ENCODE measurements at places on chromosomes 12 and 14. TPM values are rescaled to one million over a fixed set of nuclear protein-coding genes. Genes with fewer than 3 reads are reported as not detected.

DNA sequence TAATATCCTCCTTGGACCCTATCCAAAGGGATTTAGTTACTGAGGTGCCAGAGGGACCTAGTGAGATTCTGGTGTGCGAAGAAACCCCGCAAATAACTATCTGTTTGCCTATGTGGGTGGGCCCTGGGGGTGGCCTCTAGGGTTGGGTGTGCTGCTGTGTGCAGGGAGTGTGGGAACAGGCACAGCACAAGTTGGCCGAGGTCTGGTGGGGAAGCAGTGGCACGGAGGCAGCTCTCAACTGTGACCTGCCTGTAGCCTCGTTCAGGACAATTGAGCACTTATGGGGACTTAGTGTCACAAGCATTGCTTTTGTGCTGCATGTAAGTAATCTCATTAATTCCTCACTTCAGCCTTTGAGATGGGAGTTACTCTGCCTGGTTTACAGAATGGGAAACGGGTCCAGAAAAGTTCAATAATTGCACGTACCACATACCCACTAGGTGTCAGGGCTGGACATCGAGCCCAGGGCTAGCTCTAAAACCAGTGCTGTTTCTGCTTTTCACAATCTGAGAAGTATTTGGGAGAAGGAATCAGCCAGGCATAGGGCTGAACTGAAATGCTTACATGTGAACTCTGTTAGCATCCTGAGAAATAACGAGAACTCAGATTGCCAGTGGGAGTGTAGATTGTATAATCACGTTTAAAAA, 58.8 kb downstream of the TECPR2 start:
- DNase-seq, result no peak

DNA sequence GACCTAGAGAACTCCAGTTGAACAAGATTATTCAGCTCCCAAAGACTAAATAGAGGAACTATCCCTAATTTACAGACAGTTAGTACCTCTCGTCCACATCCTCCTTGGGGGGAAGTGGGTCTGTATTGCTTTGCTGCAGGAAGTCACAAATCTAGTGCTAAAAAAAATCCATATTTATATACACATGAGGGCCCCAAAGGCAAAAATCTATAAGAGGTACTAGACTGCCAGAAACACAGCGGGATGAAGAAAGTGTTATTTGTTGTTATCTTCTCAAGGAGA, 190.1 kb downstream of the TTC8 start:
- no peak for DNase-seq

DNA sequence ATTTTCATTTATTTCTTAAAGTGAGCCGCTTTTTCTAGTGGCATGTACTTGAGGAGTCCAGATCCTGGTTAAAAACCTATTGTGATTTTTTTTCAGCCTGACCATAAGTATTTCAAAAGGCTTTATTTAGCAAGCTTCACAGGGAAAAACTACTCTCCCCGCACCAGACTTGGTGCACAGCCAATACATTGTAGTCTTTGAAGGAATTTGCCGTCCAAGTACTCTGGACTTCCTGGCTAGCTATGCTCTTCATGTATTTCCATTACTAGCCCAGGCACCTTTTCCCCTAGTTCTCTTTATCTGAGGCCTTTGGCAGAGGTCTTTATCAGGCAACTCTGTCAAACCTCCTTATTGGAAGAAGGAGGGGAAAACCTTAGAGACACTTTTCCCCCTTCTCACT, 234.7 kb downstream of the CCDC91 start:
- peak; percentile 22 for DNase-seq

DNA sequence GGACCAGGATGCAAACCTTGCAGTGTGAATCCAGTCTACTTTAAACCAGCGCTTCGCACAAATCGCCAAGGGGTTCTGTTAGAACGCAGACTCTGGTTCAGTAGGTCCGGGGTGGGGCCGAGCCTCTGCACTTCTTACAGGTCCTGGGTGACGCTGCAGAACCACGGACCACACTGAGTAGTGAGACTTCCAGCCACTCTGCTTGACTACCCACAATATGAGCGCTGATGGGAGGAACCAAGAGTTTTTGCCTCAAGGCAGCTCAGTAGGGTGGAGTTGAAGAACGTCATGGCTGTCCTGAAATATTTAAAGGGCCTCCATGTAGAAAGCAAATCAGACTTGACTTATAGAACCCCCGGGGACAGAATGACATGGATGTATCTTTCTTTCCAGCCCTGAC, 138.0 kb upstream of the CRY1 start:
- no peak for DNase-seq

- no peak for DNase-seq
Measured at GRCh38 chr12:65121049-65121955, at the start of gene WIF1. TSS of gene WIF1 (minus strand) at chr12:65121305. CDS start at chr12:65121191, 114 bp downstream.

GRCh38 chr12:12916135-12916944, 25.0 kb downstream of the GPRC5A start:
- peak; percentile 71 for DNase-seq

DNA sequence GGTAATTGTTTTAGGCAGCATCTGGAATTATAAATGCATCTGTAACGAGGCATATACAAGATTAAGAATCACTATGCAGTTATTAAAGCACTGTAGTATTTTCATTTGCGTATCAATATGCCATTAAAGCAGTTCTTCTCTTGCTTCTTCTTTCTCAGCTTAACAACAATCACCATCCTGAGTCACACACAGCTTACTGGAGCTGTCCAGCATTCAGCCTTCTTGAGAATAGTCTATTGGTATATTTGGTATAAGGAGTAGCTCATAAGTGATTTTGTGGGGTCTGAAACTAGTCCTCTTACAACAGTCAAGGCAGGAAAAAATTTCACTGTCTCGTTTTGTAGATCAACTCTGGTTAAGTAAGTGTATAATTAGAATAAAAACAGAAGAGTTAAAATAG, 523.0 kb upstream of the FOXG1 start:
- no peak for DNase-seq

DNA sequence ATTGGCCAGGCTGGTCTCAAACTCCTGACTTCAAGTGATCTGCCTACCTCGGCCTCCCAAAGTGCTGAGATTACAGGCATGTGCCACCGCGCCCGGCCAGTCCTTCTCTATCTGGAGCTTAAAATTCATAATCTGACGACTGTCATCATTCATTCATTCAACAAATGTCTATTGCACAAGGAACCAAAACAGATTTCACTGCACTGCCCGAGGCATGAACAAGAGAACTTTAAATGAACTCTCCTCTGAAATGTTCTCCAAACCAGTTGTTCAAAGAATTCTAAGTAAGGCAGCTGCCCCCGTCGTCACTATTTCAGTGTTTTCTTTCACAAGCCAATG, 44.8 kb upstream of the METAP2 start:
- DNase-seq, result no peak

- no peak for DNase-seq
Measured at GRCh38 chr12:63937378-63938316, 93.1 kb downstream of the SRGAP1 start.

The NGB gene
- not detected for total RNA-seq

The RTN1 gene
- total RNA-seq, result 0.20 TPM

The P2RX7 gene
- total RNA-seq, result not detected
